ENCODE measurements at places on chromosomes 3 and 15. TPM values are rescaled to one million over a fixed set of nuclear protein-coding genes. Genes with fewer than 3 reads are reported as not detected.

Gene AGBL1
- not detected for total RNA-seq

Gene IMP3
- total RNA-seq = 42.1 TPM

GRCh38 chr3:124492824-124493223 is 237.4 kb upstream of the UMPS start:
- no peaks in the 10 kb centered on the region for H3K4me1 ChIP-seq
- no peak overlapping the region for H3K27ac ChIP-seq
- H3K27me3 ChIP-seq = peaks cover 4% of the 10 kb centered on the region
- DNase-seq = peak; percentile 55
- H3K4me3 ChIP-seq = no peak overlapping the region

Gene FAM107A
- total RNA-seq = not detected

- DNase-seq = no peak
- H3K27ac ChIP-seq = no peak overlapping the region
- H3K4me1 ChIP-seq = no peaks in the 10 kb centered on the region
- H3K4me3 ChIP-seq = no peak overlapping the region
Observed at GRCh38 chr3:106276755-106277612, 408.2 kb upstream of the CBLB start.

All from IMR-90 (cell line).